ENCODE measurements at places on chromosomes 3 and 15.

- no peak for DNase-seq
These were observed 87.8 kb upstream of the PSMD6 start for GRCh38 chr3:64111083-64111482.

DNA sequence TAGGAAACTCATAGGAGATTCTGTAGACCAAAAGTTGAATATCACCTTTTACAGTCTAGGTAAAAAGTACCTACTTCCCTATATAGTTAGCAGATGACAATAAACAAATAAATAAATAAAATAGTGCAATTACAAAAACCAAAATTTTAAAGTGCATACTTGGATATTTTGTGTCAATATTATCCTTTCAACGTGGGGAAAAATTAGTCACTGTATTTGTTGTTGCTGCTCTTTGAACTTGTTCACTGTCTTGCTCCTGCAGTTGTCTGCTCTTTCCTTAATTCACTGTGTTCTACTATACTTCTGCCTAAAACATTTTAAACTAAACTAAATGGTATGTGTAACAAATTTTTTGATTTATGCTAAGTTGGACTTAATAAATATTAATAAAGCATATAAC is 889.0 kb downstream of the ROBO1 start:
- DNase-seq: no peak

DNA sequence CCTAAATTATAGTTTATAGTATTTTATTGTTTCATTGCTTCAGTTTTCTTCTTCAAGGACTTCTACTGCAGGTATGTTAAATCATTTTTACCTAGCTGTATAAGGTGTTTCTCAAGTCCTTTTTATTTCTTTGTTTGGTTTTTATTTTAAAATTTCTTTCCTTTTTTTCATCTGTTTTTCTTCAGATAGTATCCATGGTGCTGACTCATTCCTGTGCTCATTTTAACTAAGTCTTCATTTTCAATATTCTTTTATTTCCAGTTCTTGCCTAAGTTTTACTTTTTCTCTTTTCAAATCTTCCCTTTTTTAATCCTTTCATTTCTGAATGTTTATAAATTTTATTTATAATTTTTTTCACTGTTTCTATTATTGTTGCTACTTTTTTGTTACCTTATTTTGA is 42.3 kb upstream of the STIMATE start:
- DNase-seq: no peak

- DNase-seq: no peak
These were observed 58.9 kb downstream of the MYO1E start for GRCh38 chr15:59313641-59314332.

GRCh38 chr3:18512007-18512406 is 86.9 kb upstream of the SATB1 start:
- no peak for DNase-seq

DNA sequence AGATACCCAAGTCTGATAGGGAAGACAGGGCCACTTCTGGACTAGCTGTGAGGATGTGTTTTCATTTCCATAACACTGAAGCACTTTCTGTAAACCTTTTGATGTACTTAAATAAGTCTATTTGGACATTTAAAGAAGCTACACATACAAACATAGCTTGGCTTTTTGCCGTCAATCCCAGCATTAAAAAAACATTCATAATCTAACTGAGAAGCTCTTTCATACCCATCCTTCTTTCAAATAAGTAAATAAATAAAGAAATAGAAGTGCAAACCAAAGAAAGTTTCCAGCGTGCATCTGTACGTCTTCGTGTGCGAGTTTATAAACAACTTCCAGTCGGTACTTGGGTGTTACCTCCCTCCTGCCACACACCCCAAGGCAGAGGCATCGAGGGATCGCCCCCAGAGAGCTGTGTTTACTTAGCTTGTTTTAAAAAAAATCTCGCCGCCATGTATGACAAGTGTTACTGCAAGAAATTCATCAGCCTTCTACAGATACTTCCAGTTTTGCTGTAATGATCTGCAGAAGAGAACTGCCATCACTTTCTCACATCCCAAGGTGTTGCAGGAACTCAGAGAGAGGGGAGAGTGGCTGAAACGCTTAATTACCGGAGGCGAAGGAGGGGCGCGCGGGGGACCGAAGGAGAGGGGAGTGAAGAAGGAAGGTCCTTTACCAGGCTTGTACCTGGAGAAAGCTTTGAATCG is 9.0 kb upstream of the MEIS2 start:
- DNase-seq: no peak

DNA sequence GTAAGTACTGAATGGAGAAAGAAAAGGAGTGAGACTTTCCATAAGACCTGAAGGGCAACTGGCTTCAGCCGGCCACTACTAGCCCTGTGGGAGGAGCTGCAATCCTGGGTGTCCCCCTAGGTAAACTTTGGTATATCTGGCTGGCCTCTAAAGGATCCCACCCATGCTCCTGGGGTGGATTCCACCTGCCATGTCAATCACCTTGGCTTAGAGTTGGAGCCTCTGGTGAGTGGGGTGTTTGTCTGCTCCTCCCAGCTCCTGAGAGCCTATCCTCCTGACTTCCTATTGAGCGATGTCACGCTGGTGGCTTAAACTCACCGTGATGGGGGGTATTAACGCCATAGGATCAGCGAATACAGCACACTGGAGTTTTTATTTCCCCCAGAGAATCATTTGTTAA is 2.6 kb downstream of the SPTBN5 start:
- no peak for DNase-seq

- no peak for DNase-seq
These were observed 66.1 kb downstream of the ATP10A start for GRCh38 chr15:25797035-25797434.

- no peak for DNase-seq
These were observed 2.2 kb downstream of the TYRO3 start for GRCh38 chr15:41561104-41561776.

DNA sequence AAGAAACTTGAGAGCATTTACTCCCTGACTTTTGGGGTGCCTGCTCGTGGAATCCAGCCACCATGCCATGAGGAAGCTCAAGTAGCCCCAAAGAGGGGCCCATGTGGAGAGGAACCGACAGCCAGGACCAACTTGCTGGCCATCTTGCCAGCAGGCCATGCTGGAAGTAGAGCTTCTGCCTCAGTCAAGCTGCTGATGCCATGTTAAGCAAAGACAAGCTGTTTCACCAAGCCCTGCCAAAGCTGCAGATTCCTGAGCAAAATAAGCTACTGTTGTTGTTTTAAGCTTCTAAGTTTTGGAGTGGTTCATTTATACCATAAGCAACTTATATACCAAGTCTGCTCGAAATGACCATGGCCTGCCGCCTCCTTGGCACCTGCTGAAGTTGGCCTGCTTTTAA is 14.1 kb downstream of the RFTN1 start:
- no peak for DNase-seq

DNA sequence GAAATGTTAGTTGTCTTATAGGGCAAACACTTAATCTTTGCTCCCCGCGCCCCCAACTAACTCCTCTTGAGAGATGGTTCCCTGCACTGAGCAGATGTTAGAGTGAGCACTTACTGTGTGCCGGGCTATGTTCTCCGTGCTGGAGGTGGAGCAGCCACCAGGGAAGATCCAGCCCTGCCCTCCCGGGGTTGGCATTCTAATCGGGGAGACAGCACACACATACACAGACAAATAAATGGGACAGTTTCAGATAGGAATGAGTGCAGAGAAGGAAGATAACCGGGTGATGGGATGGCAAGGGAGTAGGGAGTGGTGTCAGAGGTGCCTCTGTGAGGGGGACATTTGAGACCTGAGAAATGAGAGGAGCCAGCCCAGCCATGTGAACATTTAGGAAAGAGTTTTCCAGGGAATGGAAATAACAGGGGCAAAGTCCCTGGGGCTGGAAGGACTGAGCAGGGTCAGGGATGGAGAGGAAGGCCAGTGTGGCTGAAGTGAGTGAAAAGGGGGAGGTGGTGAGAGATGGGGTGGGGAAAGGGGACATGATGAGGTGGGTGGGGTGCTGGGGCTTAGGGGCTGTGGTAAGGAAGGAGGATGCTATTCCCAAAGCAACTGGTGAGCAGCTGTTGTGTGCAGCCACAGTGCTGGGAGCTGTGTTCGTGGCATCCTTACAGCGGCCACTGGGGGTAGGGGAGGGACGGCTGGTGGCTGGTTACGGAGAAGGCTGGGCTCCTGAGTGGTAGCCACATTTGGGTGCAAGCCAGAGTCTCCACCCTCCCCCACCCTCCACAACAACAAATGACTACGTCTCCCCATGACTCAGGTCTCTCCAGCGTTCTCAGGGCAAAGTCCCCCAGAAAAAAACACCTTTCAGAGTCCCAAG is 15.4 kb upstream of the FGD5 start:
- DNase-seq: no peak

- DNase-seq: no peak
These were observed 26.7 kb downstream of the PIK3CA start for GRCh38 chr3:179174898-179175297.

DNA sequence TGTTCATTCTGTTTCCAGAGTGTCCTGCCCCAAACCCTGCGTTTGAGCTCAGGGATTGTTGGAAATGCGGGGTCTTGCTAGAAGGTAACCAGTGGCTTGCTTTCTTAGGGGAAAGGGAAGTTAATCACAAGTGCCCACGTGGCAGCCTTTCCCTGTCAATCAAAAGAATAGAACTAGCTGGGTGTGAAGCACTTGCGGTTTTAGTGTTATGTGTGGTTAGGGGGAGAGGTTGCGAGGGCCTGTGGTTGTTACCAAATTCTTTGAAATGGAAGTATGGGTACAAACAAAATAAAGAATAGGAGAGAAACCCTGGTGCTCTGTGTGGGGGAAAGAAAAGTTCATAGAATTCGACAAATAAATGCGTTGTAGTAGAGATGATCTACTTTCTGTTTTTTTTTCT is 67.6 kb downstream of the FNDC3B start:
- peak; percentile 87 for DNase-seq

- DNase-seq: no peak
These were observed 77.1 kb upstream of the PRR23E start for GRCh38 chr3:127115691-127116351.

DNA sequence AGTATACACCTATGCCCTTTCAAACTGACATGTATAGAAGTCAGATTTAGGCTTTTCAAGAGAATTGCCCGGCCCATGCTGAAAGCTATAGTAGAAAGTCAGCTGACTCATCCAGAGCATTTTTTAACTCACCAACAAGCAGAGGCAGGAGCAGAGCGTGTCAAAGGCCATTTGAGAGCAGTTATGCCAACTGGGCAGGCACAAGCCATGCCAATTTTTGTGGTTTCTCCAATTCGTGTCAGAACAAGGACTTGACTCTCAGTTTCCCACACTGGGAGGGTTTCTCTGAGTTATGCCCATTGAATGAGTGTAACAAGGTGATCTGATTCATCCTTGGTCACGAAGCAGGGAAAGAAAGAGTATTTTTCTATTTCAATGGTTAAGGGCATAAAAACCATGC is 403.3 kb upstream of the THBS1 start:
- DNase-seq: no peak

GRCh38 chr3:113620091-113620490 is 76.4 kb downstream of the USF3 start:
- no peak for DNase-seq

GRCh38 chr15:86183596-86184491 is 104.2 kb downstream of the AGBL1 start:
- DNase-seq: peak; percentile 32

GRCh38 chr15:69163141-69163669 is 2.8 kb downstream of the GLCE start:
- no peak for DNase-seq

GRCh38 chr15:48992545-48992944 is 28.8 kb upstream of the SHC4 start:
- DNase-seq: no peak

- no peak for DNase-seq
These were observed 150.0 kb downstream of the NFKBIZ start for GRCh38 chr3:101999177-101999779.

GRCh38 chr3:50617096-50617791 is at the start of gene MAPKAPK3:
MAPKAPK3 (plus strand) TSS chr3:50617151; CDS start chr3:50617566, 415 bp downstream.
- peak; percentile 43 for DNase-seq

GRCh38 chr3:153961494-153961893 is 159.7 kb upstream of the ARHGEF26 start:
- no peak for DNase-seq

GRCh38 chr3:183796372-183796771 is 29.0 kb downstream of the MAP6D1 start:
- DNase-seq: no peak

- no peak for DNase-seq
These were observed 66.4 kb downstream of the PRTG start for GRCh38 chr15:55676507-55676906.

GRCh38 chr3:17153209-17153608 is 268.5 kb downstream of the PLCL2 start:
- no peak for DNase-seq

DNA sequence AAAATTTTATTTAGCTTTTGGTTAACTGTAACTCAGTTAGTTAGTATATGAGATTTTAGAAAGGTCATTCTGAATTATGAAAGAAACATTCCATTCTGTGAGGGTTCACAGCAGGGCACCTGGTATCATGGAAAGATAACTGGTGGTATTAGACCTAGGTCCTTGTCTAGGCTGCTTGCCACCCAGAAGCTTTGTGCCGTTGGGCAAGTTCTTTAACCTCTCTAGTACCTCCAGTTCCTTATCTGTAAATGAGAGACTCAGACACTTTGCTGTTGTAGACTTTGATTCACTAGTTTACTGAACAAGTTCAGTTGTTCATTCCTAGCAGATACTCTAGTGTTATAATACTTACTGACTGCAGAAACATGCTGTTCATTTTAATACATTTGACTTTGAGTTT is 25.4 kb downstream of the PDCD6IP start:
- no peak for DNase-seq

DNA sequence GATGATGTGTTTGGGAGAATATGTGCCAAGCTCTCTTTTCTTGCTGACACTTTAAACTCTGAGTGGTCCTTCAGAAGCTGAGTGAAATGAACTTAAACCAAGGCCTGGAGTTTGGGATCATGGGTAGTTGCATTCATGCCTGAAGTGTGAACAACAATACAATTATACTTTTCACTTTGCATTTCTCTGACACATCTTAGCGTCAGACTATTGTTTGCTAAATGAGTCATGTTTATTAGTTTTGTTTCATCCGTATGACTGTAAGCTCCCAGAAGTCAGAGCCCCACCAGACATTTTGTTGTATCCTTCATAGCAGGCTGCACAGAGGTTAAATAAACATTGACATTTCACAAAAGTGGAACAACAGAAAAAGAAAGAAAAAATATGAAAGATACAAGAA is 542.6 kb downstream of the TUSC7 start:
- DNase-seq: no peak

- peak; percentile 23 for DNase-seq
These were observed 10.4 kb downstream of the ARF4 start for GRCh38 chr3:57586778-57587177.

- no peak for DNase-seq
These were observed 38.2 kb downstream of the PCSK6 start for GRCh38 chr15:101451266-101451799.

DNA sequence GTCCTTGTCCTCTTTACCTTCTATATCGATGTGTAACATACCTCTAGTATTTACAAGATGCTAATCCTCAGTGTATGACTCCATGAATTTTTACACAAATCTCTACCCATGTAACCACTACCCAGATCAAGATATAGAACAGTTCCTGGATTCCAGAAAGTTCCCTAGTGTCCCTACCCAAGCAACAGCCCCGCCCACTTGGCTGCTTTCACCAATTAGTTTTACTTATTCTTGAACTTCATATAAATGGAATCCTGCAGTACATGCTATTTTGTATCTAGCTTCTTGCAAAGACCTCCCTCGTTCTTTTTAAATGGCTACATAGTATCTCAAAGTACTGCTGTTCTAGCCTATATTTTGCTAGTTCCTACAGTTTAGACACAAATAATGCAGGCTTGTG is 33.0 kb downstream of the CD276 start:
- no peak for DNase-seq
